GM04503 (cell line): ENCODE measurements at places on chromosomes 12 and 14.

- no peak for DNase-seq
These were observed 65.7 kb downstream of the TNFAIP2 start for GRCh38 chr14:103188810-103189480.

DNA sequence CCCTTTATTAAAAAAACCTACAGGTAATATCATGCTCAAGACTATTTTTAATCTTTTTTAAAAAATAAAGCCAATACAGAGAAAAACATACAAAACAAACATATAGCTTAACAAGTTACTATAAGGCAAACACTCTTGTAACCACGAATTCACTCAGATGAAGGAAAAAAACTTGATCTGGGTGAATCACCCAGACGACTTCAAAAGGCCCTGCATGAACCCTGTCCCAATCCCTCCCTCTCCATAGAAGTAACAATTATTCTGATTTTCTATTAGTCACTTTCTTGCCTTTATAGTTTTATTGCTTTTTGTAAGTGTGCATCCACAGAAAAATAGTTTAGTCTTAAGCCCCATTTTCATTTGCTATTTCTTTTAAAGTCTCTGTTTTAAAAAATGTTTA is 72.6 kb downstream of the LRP6 start:
- DNase-seq = no peak

- DNase-seq = no peak
These were observed 5.4 kb downstream of the SAMD4A start for GRCh38 chr14:54572316-54572715.

GRCh38 chr14:99432485-99432884 is 48.2 kb downstream of the SETD3 start:
- DNase-seq = no peak

DNA sequence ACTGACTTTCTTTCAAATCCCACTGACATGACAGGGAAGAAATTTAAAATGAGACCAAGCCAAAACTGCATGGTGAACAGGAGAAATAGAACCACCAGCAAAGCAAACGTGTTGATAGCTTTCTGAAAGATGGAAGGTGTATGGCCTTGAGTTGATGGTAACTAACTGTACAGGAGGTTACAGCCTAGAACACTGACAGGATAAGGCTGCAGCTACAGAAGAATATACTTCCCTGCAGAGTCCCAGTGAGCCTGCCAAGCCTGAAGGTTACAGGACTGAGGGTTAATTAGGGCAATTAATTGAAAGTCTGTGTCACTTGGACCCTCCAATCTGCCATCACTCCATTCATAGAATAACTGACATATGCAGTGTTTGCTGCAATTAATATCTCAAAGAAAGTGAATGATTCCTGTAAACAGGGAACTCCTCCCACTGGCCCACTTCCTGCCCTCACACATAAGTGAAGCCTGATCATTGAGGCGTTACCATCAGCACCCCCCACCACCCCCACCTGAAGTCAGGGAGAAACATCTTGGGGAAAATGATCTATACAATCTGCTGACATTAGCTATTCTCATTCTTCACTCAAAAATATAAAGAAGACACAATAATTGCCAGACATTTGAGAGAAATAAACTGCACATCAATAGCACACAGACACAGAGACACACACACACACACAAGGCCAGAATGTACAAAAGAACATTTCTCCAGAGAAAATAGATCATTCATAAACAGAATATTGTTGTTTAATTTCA is 73.4 kb downstream of the GTF2A1 start:
- DNase-seq = no peak

GRCh38 chr12:43692064-43692463 is 66.5 kb downstream of the PUS7L start:
- no peak for DNase-seq

- DNase-seq = no peak
These were observed 320 bp upstream of the PRPF39 start for GRCh38 chr14:45083617-45083975.

- no peak for DNase-seq
These were observed 42.9 kb downstream of the ERH start for GRCh38 chr14:69355154-69355597.

DNA sequence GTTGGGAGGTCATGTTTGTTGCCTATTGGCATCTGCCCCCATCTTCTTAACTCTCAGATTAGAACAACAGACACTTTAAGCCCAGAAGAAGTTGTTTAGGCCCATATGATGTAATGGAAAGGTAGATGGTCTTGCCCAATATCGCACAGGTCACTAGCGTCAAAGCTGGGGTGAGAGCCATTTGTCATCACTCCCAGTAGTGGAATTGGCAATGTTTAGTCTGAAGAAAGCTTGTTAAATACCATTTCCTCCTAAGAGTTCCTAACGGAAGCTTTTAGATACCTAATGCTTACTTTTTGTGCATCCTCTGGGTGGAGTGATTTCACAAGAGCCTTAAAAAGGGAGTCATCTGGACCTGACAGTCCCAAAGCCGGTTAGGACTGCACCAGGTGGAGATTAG is 125.4 kb downstream of the DACT1 start:
- DNase-seq = no peak

DNA sequence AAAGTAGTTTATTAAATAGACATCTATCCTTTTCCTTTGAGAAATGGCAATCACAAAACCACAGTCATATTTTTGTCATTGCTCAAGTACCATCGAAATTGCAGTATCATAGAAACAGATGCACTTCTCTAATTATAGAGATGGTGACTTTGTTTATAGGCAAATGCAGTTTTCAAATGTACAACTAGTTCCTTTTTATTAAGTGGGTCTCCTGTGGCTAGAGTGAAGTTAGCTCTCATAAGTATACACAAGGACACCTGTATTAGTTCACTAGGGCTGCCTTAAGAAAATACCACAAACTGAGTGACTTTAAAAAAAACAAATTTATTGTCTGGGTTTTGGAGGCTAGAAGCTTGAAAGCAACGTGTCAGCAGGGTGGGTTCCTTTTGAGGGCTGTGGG is 62.8 kb downstream of the OTOGL start:
- no peak for DNase-seq

DNA sequence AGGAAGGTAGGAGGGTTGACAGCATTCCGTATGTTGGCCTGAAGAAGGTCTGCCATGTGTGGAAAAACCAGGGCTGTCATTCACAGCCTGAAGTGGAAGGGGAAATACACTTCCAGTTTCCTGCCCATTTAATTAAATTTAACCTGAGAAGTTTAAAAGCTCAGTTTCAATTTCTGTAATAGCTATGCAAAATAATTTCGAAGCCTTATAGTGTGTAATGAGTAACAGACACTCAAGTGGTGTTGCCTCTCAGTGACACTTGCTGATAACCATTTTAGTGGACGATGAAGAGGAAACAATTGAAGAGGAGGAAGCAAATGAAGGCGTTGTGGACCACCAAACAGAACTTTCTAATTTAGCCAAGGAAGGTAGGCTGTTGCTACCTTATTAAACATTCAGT is 44.8 kb downstream of the EP400 start:
- no peak for DNase-seq

DNA sequence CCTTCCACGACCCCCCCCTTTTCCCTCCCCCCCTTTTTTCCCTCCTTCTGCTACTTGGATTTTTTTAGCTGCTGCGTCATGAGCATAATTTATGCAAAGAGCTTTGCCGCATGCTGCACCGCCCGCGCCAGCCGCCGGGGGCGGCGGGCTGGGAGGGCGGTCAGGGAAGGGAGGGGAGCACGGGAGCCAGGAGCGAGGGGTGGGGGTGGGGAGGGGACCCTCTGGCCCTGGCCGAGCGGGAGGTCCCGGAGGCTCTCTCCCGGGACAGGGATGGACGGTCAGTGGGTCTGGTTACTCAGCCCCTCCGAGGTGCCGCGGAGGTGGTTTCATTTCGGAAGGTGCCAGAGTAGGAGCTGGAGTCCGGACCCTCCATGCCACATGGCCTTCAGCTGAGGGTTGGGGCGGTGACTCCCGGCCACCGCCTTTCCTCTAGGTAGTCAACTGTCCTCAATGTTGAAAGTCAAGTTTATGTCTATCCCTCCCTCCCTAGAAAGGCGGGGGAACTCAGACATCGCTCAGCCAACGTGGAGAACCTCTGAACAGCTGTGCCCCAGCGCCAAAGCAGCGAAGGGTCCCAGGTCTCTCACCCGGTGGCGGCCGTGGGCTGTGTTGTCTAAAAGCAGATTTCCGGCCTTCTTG is at the start of gene POU6F1:
Gene POU6F1, minus strand, starts transcription at position 95 of the 639 bp plus-strand sequence. CDS start 11,226 bp downstream, outside the sequence.
- peak; percentile 44 for DNase-seq

- DNase-seq = no peak
These were observed 232.9 kb downstream of the CHST11 start for GRCh38 chr12:104689635-104690034.

GRCh38 chr12:52942066-52942900 is 6.6 kb upstream of the KRT18 start:
- no peak for DNase-seq

- no peak for DNase-seq
These were observed 862.2 kb upstream of the MDGA2 start for GRCh38 chr14:48537600-48537999.

- DNase-seq = no peak
These were observed 39.7 kb upstream of the EML1 start for GRCh38 chr14:99753225-99754140.

- no peak for DNase-seq
These were observed 172.8 kb downstream of the KTN1 start for GRCh38 chr14:55752580-55753390.

GRCh38 chr12:105083551-105084105 is 630 bp downstream of the ALDH1L2 start:
- no peak for DNase-seq

DNA sequence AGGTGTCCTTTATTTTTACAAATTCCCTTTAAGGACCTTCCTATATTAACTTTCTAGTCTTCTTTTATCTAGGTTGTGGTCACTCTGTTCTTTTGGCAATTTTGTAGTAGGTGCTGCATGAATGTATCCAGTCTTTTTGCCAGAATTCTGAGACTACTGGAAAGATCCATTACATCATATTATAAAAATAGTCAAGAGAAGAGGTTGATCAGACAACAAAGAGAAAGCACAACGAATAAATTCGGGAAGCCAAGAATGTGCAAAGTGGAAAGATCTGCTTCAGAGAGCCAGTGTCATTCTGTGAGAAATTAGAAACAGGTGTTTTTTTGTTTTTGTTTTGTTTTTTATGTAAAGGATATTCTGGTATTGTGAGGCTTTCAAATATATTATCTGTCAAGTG is 15.8 kb upstream of the SLC16A7 start:
- no peak for DNase-seq

GRCh38 chr14:103380719-103381377 is 4.4 kb upstream of the MARK3 start:
- DNase-seq = no peak

- DNase-seq = no peak
These were observed 239.3 kb downstream of the TRHDE start for GRCh38 chr12:72511498-72511897.

GRCh38 chr14:98580131-98580678 is 691.8 kb downstream of the BCL11B start:
- no peak for DNase-seq
